ENCODE measurements at places on chromosomes 1 and 21. TPM values are rescaled to one million over a fixed set of nuclear protein-coding genes. Genes with fewer than 3 reads are reported as not detected.

GRCh38 chr1:246448373-246448772 is 58.7 kb downstream of the SMYD3 start:
- DNase-seq: no peak

- DNase-seq: no peak
Measured at GRCh38 chr21:45258466-45258865, 29.2 kb downstream of the POFUT2 start.

- no peak for DNase-seq
Measured at GRCh38 chr21:42622284-42622683, 31.1 kb upstream of the PDE9A start.

- no peak for DNase-seq
Measured at GRCh38 chr1:15758343-15758931, at the start of gene FBLIM1. FBLIM1 (plus strand) TSS chr1:15758795; CDS start chr1:15764984, 6,189 bp downstream.

DNA sequence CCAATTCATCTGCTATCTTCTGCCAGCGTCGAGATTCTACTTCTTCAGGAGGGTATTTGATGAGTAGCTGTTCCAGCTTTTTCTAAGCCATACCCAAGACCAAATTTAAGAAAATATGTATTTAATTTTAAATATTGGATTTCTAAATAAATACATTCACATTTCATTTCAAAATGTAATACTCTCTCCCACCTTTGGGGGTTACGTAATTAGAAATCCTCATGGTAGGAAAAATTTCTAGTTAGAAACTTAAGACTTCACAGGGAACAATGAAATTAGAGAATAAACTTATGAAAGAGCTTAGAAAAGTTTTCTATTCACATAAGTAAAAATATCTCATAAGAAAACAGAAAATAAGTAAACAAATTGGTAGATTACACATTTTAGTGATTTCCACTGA is 102.9 kb downstream of the ZZZ3 start:
- DNase-seq: no peak

- DNase-seq: peak; percentile 55
Measured at GRCh38 chr1:3349161-3349967, 105.1 kb upstream of the ARHGEF16 start.

GRCh38 chr1:201347498-201348210 is 29.8 kb downstream of the TNNT2 start:
- no peak for DNase-seq

DNA sequence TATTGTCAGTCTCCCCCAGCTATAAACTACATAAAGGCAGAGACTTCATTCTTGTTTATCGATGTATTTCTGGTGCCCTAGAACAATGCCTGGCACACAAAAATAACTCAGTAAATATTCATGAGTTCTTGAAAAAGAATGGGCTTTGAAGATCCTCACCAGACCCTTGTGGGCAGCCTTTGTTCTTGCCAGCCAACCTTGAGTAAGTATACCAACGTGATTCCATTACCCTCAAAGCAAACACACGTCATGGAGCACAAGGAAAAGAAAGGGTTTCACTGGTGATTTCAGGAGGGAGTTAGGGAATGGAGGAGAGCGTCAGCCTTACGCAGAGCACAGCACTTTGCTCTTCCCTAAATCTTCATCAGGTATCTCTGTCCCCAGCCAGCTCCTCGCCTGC is 29.4 kb downstream of the NMNAT2 start:
- DNase-seq: no peak

DNA sequence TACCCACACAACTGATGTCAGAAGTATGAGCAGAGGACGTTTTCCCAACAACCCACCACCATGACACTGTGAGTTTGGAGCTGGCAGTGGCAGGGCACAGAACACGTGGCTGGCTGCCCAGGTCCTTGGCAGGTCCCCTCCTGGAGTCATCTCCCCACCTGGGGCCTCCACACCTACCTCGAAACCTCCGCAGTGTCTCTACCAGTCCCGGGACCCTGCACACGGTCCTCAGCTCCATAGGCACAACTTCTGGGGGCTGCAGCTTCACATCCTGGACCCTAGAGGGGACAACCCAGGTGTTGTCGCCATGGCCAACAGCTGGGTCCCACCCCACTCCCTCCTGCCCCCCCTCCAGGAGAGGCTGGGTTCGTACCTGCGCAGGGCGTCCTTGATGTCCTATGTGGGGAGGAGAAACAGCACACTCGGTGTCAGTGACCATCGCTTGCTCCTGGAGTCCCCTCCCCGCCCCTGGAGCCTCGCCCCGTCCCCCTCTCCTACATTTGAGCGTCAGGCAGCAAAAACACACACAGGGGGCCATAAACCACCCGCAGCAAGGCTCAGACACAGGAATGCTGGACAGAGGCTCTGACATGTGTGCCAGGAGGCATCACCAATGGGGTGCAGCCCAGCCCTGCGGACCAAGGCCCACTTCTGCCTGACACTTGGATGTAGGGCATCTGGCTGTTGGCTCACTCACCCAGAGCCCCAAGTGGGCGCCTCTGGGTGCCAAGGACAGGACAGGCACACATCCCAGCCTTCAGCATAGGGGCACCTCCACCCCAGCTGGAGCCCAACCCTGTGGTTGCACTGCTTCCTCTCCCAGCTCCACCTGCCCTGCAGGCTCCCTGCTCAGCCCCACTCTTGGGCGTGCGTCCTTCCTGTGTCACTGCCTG is 9.6 kb downstream of the TRIM11 start:
- DNase-seq: no peak

GRCh38 chr1:115337633-115338456 is at the start of gene NGF:
NGF (minus strand) TSS chr1:115338249; CDS start chr1:115286795, 51,454 bp downstream.
- DNase-seq: peak; percentile 37

GRCh38 chr1:18319099-18319498 is 161.6 kb upstream of the KLHDC7A start:
- no peak for DNase-seq

GRCh38 chr1:215567491-215568298 is 591 bp downstream of the KCTD3 start:
- DNase-seq: peak; percentile 86

DNA sequence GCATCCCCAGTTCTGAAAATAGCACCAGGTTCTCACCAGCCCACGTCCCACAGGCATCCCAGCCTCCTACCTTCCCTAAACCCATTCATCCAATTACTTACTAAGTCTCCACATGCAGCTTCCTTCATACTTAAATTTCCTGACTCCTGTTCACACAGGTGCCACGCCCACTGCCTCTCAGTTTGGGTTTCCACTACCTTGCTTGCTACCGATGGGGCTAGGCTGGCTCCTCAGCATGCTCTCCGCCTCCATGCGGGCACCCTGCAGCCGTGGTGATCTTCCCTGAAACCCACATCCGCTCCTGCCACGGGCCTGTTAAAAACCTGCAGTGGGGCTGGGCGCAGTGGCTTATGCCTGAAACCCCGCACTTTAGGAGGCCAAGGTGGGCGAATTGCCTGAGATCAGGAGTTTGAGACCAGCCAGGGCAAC is 70.4 kb upstream of the ANGPTL1 start:
- DNase-seq: no peak

DNA sequence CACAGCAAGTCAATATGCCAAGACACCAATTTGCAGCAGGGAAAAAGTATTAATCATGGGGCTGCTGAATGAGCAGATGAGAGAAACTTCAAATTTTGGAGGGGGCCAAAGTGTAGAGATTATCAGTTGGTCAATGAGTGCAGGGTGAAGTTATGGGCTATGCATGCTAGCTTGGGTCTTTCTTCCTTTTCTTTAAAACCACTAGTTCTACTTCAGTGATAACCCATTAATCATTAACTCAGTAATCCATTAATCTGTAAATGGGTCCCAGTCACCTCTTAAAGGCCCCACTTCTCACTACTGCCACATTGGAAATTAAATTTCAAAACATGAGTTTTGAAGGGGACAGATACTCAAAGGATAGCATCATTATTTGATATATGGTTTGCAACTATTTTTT is 688.6 kb upstream of the ADGRL4 start:
- DNase-seq: no peak

DNA sequence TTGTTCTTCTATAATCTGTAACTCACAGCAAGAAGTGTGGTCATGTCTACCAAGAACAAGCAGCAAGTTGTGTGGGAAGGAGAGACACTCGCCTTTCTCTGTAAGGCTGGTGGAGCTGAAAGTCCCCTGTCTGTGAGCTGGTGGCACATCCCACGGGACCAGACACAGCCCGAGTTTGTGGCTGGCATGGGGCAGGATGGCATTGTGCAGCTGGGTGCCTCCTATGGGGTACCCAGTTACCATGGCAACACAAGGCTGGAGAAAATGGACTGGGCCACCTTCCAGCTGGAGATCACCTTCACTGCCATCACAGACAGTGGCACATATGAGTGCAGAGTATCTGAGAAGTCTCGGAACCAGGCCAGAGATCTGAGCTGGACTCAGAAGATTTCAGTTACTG is 15.5 kb downstream of the CD101 start:
- no peak for DNase-seq

GRCh38 chr1:32186077-32186476 is 6.6 kb downstream of the TXLNA start:
- no peak for DNase-seq

GRCh38 chr1:20426923-20427322 is 59.1 kb downstream of the CAMK2N1 start:
- no peak for DNase-seq

- no peak for DNase-seq
Measured at GRCh38 chr21:32834916-32835235, 63.3 kb upstream of the PAXBP1 start.

DNA sequence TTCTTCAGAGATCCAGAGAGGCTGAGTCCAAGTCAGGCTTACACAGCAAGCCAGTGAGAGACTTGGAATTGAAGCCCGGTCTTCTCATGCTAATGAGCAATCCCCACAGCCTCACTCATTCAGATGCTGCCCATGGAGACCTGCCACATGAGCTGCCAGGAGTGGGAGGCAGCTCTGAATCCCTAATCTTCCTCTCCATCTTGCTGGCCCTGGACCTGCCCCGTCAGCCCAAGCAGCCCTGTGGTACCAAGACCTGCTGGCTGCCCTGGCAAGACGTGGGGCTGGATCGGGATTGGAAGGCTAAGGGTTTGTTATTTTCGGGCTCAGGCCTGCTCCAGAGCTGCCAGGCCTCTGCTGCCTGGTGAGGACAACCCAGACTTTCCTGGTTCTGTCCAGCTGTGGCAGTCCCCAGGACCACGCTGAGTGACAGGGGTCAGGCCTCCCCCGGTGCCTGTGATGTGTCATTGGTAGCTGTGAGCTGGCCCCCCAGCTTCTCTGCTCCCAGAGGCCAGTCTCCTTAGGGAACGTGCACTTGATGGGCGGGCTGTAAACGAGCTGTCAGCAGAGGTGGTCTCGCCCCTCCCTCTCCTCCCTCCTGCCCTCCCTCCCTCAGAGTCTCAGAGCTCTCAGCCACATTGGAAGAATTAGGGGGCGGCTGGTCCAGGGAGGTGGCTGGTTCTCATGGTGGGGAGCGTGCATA is 135.0 kb downstream of the FOXD2 start:
- no peak for DNase-seq

DNA sequence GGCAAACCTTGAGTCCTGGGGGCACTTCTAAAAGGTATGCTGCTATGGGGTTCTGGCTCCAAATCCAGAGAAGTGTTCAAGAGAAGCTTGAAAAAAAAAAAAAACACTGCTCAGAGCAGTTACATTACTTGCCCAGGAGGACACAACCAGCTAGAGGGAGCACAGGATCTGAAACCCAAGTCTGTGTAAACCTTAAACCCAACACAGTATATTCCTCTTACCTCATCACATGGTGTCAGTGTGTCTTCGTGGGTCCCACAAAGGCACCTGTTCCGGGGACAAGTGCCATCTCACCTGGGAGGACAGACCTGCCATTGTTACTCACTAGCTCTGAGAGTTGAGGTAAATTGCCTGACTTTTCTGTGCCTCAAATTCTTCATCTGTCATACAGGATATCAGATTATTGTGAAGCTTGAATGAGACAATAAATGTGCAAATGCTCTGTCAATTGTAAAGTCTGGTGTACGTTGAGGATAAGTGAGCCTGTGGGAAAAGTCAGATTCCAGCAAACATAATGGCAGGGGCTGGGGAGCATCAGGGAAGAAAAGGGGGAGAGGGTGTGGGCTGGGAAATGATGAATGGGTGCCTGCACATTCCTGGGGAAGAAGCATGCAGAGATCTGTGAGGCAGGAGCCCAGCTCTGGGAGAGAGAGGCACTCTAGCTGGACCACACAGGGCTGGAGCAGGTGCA is 170.4 kb upstream of the ZC3H12A start:
- DNase-seq: no peak

GRCh38 chr1:189432753-189433152 is 1044.9 kb downstream of the BRINP3 start:
- DNase-seq: no peak

GRCh38 chr1:160133990-160134770 is 17.2 kb upstream of the ATP1A4 start:
- no peak for DNase-seq

GRCh38 chr21:46141767-46142581 is 13.4 kb downstream of the FTCD start:
- no peak for DNase-seq

DNA sequence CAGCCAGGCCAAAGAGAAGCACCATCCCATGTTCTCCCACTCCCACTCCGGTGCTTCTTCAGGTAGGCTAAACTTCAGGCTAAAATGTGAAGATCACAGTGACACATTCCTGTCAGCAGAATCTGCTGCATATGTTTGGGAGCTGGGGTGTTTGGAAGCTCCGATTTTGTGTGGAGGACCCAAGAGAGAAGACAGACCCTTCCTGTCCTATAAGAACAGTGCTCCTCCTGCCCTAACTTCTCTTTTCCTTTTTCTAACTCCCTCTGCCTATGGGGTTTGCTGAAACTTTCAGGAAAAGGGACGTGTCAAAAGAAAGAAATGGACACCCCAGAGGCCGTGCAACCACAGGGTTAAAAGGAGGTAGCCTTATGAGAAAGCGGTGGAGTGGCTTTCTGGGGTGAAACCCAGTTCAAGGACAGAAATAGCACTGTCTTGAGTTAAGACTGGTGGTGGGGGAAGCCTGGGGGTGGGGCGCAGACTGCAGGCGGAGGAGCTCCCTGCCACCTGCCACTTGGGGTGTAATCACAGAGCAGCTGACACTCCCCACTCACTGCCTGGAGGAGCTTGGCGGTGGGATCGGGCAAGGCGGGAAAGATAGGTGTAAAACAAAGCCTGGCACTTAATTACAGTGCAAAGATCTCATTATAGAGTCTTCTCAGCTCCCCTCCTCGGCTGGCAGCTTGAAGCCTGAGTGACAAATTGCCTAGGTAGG is 645 bp upstream of the TLR5 start:
- DNase-seq: peak; percentile 78

Gene KCNA2
- total RNA-seq: not detected

Gene GPR61
- total RNA-seq: 0.20 TPM

Gene CFAP126
- total RNA-seq: not detected

Gene PKN2
- 57.0 TPM for total RNA-seq

Gene HHAT
- 5.1 TPM for total RNA-seq

Gene GSTM2
- 3.4 TPM for total RNA-seq

Gene KRTAP21-2
- not detected for total RNA-seq

Data from SJCRH30 (cell line).